ENCODE measurements at places on chromosomes 16 and 17.

- no peak for DNase-seq
Measured at GRCh38 chr17:78538033-78538776, 39.0 kb downstream of the DNAH17 start.

GRCh38 chr16:51666821-51667220 is 515.8 kb upstream of the SALL1 start:
- DNase-seq = no peak

DNA sequence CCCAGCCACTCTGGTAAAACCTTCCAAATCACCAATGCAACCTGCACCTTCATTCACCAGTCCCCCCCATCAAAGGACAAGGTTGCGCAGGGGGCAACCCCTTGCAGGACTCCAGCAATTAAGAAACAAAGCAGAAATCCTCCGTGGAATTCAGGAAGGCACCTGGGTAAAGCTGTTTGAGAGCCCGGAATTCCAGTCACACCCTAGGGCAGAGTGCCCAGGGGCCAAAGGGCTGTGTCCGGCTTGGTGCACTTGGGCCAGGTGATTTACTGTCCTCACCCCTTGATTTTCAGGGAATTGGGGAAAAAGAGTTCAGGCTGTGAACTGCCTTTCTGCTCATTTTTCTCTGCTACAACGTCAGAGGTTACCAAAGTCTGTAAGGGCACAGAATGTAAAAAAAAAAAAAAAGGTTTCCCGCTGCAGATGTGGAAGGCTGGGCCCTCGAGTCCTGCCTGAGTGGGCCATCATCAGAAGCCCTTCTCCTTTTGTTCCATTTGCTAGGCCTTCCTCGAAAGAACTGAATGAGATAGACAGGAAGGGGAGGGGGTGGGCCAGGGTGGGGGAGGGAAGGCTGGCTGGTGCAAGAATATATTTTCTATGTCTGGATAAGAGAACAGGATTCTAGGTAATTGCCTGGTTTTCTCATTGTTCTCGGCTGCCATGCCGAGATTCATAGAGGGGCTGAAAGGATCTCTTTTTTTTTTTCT is 266.5 kb upstream of the PSMD7 start:
- DNase-seq = no peak

- DNase-seq = no peak
Measured at GRCh38 chr17:80716986-80717719, 172.5 kb downstream of the RPTOR start.

GRCh38 chr17:68457168-68457538 is at the start of gene WIPI1:
Gene WIPI1 (minus strand): TSS chr17:68457496. CDS start chr17:68457421, 75 bp downstream.
- no peak for DNase-seq
